ENCODE measurements at places on chromosomes 5 and 9.

GRCh38 chr5:74679966-74680365 is 5.1 kb upstream of the HEXB start:
- ATAC-seq, result no peak

- no peak for ATAC-seq
Observed at GRCh38 chr5:57186194-57186593, 12.3 kb downstream of the GPBP1 start.

GRCh38 chr5:129111351-129111750 is 16.8 kb downstream of the ISOC1 start:
- no peak for ATAC-seq

DNA sequence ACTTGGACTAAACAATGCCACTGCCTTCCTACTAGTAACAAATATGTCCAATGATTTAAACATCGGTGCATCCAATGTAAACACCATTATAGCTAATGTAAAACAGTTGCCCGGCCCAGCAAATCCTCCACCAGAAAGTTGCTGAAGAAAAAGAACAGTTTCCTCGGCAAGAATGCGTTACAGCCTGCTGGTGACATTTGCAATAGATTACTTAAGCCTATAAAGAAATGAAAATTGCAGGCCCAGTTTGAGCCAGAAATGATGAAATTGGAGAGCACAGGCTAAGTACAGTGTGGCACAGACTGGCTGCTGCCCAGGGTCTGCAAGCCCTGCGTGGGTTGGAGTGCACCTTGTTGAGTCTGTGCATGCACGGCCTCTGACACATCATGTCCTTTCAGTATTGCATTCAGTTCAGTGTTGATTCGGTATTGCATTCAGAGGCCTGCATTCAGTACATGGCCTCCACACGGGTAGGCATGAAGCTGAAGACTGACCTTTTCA is 406.0 kb upstream of the KLF4 start:
- ATAC-seq, result no peak

- no peak for ATAC-seq
Observed at GRCh38 chr9:96136992-96137670, 164.8 kb downstream of the HSD17B3 start.
